ENCODE measurements at places on chromosomes 5 and 9.

DNA sequence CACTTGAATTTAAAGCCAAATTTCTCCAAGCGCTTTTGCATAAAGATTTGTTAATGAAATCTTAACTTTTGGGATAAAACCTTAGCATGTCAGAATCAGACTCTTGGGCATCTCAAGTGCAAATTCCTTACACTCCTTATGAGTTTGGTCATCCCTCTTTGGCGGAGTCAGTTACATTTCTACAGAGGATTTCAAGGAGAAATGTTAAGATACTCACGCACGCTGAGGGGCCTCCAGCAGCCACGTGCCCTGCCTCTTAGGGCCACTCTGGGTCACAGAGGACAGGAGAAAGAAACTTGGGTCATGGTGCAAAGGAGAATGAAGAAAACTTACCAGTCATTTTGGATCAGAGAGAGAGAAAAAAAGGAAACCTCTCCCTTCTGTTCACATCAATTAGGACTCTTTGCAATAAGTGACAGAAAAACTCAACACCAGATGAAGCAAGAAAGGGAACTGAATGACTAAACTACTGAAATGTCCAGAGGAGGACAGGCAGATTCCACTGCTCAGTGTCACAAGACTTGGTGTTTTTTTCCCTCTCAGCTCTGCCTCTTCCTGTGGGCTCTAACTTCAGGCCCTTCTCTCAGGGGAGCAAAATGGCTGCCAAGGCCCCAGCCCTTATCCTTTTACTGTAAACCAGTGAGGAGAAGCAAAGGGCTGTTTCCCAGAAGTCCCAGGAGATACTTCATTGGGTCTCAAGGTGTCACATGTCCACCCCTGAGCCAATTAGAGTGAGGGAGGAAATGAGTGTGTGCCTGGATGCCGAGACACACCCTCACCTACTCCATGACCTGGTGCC, 63.3 kb upstream of the NFIL3 start:
- H3K27ac ChIP-seq = no peak overlapping the region
- H3K36me3 ChIP-seq = no peaks in the 10 kb centered on the region
- no peak overlapping the region for H3K4me3 ChIP-seq
- H3K27me3 ChIP-seq = no peaks in the 10 kb centered on the region

- H3K4me1 ChIP-seq = peaks cover 41% of the 10 kb centered on the region
- DNase-seq = no peak
- no peaks in the 10 kb centered on the region for H3K36me3 ChIP-seq
- H3K27me3 ChIP-seq = no peaks in the 10 kb centered on the region
- H3K27ac ChIP-seq = no peak overlapping the region
Measured at GRCh38 chr5:72379936-72380335, 59.8 kb downstream of the PTCD2 start.

DNA sequence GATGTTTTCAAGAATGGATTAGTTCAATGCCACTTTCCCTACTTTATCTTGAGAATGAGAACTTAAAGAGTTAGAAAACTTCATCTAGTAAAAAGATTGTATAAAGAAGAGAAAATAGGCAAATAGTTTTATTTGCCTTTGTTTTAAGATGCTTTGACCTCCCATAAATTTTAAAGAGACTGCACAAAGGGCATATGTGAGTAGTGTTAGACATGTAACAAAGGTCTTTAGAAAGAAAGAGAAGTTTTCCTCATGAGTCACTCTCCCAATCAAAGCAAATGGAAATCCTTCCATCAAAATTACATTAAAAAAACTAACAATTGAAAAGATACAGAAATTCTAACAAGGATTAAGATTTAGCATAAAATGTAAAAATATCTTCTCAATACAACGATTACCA, 381.8 kb upstream of the KIF2A start:
- no peaks in the 10 kb centered on the region for H3K36me3 ChIP-seq
- no peak overlapping the region for H3K27ac ChIP-seq
- H3K4me3 ChIP-seq = no peak overlapping the region

DNA sequence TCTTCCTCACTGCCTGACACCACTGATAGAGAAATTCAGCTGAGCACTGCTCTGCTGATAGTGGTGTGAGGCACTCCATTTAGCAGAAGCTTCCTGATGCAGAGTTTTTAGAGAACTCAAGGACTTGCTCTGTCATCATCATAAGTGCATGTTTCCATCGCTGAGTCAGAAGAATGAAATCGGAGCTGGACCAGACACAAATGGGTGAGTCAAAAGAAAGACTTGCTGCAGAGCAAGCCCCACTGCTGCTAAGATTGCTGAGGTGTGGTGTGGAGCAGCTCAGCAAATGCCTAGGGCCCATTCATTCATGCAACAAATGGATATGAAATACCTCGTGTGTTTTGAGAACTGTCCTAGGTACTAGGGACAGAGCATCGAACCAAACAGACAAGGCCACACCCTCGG, 410.2 kb upstream of the SLC30A5 start:
- DNase-seq = peak; percentile 21
- no peak overlapping the region for H3K27ac ChIP-seq
- H3K27me3 ChIP-seq = no peaks in the 10 kb centered on the region

DNA sequence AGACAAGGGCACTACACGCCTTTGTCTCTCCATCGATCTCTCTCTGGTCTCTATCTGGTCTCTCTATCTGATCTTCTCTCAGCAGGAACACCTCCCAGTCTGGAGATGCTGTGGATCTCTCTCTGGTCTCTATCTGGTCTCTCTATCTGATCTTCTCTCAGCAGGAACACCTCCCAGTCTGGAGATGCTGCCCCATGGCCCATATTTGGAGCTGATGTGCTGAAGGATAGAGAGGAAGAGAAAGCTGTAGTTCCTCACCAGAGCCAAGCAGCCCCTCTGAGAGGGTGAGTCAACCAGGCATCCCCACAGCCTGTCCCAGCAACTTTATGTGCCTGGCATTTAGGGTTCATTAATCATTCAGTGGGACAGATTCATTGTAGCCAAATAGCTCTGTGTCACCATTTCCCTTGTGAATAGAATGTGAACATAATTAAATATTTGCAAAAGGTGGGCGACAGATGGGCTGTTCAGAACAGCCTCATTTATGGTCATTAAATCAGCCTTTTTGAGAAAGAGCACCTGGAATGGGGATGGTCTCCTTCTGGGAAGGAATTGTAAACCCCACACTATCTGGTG, 189.3 kb upstream of the MAST4 start:
- H3K4me1 ChIP-seq = peaks cover 8% of the 10 kb centered on the region
- DNase-seq = no peak
- no peak overlapping the region for H3K27ac ChIP-seq
- no peaks in the 10 kb centered on the region for H3K27me3 ChIP-seq
- H3K36me3 ChIP-seq = no peaks in the 10 kb centered on the region
- no peak overlapping the region for H3K4me3 ChIP-seq

DNA sequence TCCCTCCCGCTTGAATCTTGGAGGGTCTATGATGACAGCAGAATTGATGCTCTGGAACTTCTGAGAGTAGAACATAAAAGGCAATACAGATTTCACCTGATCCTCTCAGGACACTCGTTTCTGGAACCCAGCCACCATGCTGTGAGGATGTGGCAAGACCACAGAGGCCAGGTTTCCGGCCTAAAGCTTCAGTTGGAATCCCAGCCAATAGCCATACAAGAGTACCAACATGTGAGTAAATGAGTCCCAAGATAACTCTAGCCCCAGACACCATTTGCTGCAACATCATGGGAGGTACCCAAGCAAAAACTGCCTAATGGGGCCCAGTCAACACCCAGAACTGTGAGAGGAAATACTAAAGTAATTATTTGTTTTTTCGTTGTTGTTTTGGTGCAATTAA, 65.7 kb upstream of the MARCHF11 start:
- no peak overlapping the region for H3K4me3 ChIP-seq
- no peaks in the 10 kb centered on the region for H3K27me3 ChIP-seq
- H3K4me1 ChIP-seq = no peaks in the 10 kb centered on the region
- no peaks in the 10 kb centered on the region for H3K36me3 ChIP-seq
- H3K27ac ChIP-seq = no peak overlapping the region

- no peak overlapping the region for H3K27ac ChIP-seq
- H3K27me3 ChIP-seq = no peaks in the 10 kb centered on the region
- DNase-seq = no peak
- no peaks in the 10 kb centered on the region for H3K36me3 ChIP-seq
- H3K4me3 ChIP-seq = no peak overlapping the region
Measured at GRCh38 chr9:121234832-121235161, 33.1 kb upstream of the RAB14 start.

GRCh38 chr5:143931476-143931875, 119.5 kb downstream of the HMHB1 start:
- no peak for DNase-seq
- no peak overlapping the region for H3K4me3 ChIP-seq
- no peaks in the 10 kb centered on the region for H3K27me3 ChIP-seq
- H3K27ac ChIP-seq = no peak overlapping the region

DNA sequence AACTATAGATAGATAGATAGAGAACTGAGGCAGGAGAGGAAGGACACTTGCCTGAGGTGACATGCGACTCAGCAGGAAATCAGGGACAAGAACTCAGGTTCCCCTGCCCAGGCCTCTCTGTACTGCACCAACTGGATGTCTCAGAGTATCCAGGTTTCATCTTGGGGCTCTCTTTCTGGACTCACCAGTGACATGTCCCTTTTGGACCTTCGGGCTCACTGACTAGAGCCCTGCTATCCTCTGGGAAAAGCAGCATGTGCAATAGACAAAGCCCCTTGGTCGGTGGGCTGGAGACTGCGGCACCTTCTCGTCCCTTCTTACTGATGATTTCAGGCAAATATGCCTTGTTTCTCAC, 104.5 kb downstream of the RGS3 start:
- H3K27ac ChIP-seq = no peak overlapping the region
- H3K27me3 ChIP-seq = no peaks in the 10 kb centered on the region
- no peak for DNase-seq
- H3K4me1 ChIP-seq = peaks cover 18% of the 10 kb centered on the region
- H3K4me3 ChIP-seq = no peak overlapping the region
- H3K36me3 ChIP-seq = peaks cover 6% of the 10 kb centered on the region

DNA sequence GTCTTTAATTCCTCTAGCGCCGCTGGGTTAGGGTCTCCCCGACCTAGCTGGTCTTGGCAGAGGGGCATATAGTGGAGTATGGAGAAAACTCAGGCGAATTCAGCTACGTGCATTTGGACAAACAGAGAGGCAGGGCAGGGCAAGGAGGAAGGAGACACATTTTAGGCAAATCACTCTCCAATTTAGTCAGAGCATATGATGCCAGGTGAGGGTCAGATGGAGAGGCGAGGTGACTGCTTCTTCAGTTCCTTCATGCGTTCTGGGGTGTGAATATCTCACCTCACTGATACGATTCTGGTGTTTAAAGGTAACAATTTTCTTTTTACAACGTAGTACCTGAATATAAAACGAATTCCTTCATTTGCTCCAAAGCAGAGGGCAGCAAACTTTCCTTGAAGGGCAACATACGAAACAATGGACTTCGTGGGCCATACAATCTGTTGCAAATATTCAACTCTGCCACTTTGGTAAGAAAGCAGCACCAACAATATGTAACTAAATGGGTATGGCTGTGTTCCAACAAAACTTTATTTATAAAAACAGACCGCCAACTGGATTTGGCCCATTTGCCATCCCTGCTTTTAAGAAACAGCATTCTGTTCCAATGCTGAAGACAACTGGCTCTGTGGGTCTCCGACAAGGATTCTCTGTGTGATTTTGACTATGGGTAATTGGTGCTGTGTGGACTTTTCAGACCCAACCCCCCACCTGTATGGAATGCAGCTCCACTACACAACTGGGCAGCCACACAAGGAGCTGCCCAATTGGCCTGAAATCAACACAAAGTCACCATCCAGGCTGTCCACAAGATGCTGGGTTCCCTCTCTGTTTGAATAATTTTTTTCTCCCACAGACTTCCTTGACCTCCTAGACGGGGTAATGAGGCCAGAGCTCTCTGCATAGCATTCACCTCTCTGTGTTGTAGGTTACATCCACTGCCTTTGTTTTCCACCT, 53.8 kb downstream of the RAPGEF1 start:
- no peak overlapping the region for H3K4me3 ChIP-seq
- peaks cover 14% of the 10 kb centered on the region for H3K4me1 ChIP-seq
- no peak for DNase-seq
- no peak overlapping the region for H3K27ac ChIP-seq
- no peaks in the 10 kb centered on the region for H3K27me3 ChIP-seq

- H3K27me3 ChIP-seq = no peaks in the 10 kb centered on the region
- no peak overlapping the region for H3K4me3 ChIP-seq
- H3K27ac ChIP-seq = no peak overlapping the region
- no peak for DNase-seq
- no peaks in the 10 kb centered on the region for H3K36me3 ChIP-seq
Measured at GRCh38 chr5:171945066-171945465, 61.4 kb downstream of the FBXW11 start.

GRCh38 chr9:137943655-137944054, 66.1 kb downstream of the CACNA1B start:
- H3K4me3 ChIP-seq = no peak overlapping the region
- no peak overlapping the region for H3K27ac ChIP-seq
- H3K4me1 ChIP-seq = no peaks in the 10 kb centered on the region
- no peaks in the 10 kb centered on the region for H3K27me3 ChIP-seq

DNA sequence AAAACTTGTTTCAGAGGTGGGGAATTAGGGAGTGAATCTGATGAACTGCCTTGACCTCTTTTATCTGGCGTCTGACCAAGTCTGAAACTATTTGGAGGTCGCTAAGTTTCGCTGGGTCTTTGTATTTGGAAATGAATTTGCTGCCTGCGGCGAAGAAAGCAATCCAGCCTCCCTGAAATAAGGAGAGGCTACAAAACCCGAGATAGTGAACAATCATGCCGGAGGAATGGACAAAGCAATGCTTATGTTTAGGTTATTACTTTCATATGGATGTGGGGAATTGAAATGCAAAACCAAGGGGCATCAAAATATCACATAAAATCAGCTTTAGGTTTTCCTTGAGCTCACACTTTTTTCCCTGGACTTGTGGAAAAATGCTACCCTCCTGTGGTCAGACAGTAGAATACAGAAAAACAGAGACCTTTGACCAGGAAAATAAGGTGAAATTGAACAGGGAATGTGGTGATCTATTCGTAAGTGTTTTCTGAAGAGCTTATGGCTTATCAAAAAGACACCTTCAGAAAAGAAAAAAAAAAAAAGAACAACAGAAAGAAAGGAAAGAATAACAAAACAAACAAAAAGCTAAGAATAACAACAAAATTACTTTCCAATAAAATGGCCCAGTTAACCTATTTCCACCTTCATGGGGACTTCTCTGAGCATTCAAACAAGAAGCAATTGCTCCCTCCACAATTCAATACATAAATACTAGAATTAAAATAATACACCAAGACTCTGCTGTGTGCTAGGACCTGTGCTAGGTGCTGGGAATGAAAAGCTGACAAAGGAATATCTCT, 68.6 kb upstream of the DPYSL3 start:
- H3K27ac ChIP-seq = no peak overlapping the region
- H3K4me1 ChIP-seq = no peaks in the 10 kb centered on the region
- no peaks in the 10 kb centered on the region for H3K27me3 ChIP-seq
- DNase-seq = peak; percentile 32
- H3K4me3 ChIP-seq = no peak overlapping the region

Measured in common myeloid progenitor, CD34-positive (primary cell).